ENCODE measurements at places on chromosomes 7 and 10. TPM values are rescaled to one million over a fixed set of nuclear protein-coding genes. Genes with fewer than 3 reads are reported as not detected.

- no peaks in the 10 kb centered on the region for H3K4me1 ChIP-seq
- no peak overlapping the region for H3K27ac ChIP-seq
- DNase-seq, result no peak
- H3K36me3 ChIP-seq, result no peaks in the 10 kb centered on the region
Measured at GRCh38 chr7:74149603-74150002, 24.6 kb upstream of the EIF4H start.

GRCh38 chr10:78531088-78531487 lies 497.4 kb downstream of the RPS24 start:
- H3K36me3 ChIP-seq, result no peaks in the 10 kb centered on the region
- no peak overlapping the region for H3K4me3 ChIP-seq
- no peaks in the 10 kb centered on the region for H3K27me3 ChIP-seq
- H3K27ac ChIP-seq, result no peak overlapping the region

DNA sequence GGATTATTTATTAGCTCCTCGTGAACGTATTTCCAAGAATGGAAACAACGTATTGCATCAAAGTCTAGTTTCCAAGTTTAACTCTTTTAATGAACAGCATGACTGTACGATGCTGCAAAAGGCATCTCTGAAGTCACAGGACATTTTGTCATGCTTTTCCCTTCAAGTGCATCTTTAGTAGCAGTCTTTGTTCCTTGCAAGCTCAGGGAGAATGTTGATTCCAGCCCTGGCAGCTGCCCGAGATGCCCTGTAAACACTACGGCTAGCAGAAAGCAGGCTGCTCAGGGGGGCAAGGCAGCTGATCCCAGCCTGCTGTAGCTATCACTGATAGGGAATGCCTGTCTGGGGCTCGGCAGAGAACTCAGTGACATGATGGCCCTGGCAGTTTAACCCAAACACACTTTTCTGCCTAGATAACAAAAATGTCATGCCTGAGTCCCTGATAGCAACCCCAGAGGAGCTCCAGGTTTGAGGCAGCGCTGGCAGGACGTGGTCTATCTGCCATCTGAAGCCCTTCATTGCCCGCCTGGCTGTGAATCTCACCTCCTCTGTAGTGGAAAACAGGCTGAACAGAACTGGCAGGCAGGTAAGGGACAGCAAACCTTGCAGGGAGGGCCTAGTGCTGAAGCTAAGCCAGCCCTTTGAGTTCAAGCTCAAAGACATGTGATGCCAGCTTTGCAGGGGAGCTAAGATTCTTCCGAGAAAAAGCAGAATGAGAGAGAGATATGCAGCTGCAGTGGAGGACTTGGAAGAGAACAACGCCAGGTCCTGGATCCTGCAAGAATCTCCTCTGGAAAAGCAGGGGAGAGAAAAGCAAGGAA lies 264.6 kb downstream of the SNX10 start:
- no peaks in the 10 kb centered on the region for H3K27me3 ChIP-seq
- no peaks in the 10 kb centered on the region for H3K4me1 ChIP-seq
- H3K36me3 ChIP-seq, result no peaks in the 10 kb centered on the region
- no peak overlapping the region for H3K27ac ChIP-seq
- no peak for DNase-seq

The ZNF804B gene
- not detected for total RNA-seq

- H3K4me3 ChIP-seq, result no peak overlapping the region
- no peaks in the 10 kb centered on the region for H3K4me1 ChIP-seq
- no peak overlapping the region for H3K27ac ChIP-seq
- DNase-seq, result no peak
- H3K36me3 ChIP-seq, result no peaks in the 10 kb centered on the region
- H3K27me3 ChIP-seq, result no peaks in the 10 kb centered on the region
Measured at GRCh38 chr7:136359333-136359903, 382.3 kb upstream of the MTPN start.

- H3K36me3 ChIP-seq, result peaks cover 26% of the 10 kb centered on the region
- H3K27ac ChIP-seq, result no peak overlapping the region
- DNase-seq, result no peak
- H3K4me3 ChIP-seq, result no peak overlapping the region
- no peaks in the 10 kb centered on the region for H3K27me3 ChIP-seq
Measured at GRCh38 chr7:4787947-4788626, 12.7 kb downstream of the AP5Z1 start.

DNA sequence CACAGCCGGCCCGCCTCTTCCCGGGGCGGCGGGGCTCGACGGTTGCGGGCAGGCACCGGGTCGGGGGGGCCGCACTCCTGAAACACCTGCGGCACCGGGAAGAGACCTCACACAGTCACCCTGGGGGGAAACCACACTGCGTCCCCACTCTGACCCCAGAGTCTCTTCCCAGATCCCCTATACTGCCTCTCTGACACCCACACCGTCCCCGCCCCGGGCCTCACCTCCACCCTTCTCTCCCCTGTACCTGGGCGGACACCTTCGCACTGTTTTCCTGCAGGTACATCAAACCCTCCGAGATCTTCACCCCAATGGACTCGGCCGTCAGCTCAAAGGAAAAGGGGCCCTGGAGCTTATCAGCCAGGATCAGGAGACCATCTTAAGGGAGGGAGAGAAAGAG lies 3.4 kb upstream of the GAL3ST4 start:
- peaks cover 52% of the 10 kb centered on the region for H3K4me1 ChIP-seq
- H3K4me3 ChIP-seq, result no peak overlapping the region
- DNase-seq, result no peak
- H3K27me3 ChIP-seq, result peaks cover 8% of the 10 kb centered on the region
- H3K36me3 ChIP-seq, result no peaks in the 10 kb centered on the region

The CLRN3 gene
- total RNA-seq, result not detected

The LIPF gene
- total RNA-seq, result not detected

GRCh38 chr10:56763090-56763489 lies 402.0 kb upstream of the ZWINT start:
- no peak overlapping the region for H3K27ac ChIP-seq
- DNase-seq, result no peak
- H3K4me3 ChIP-seq, result no peak overlapping the region
- no peaks in the 10 kb centered on the region for H3K36me3 ChIP-seq
- H3K4me1 ChIP-seq, result no peaks in the 10 kb centered on the region

GRCh38 chr7:115008465-115009114 lies 86.7 kb downstream of the MDFIC start:
- peak overlapping the region; percentile 49 for H3K4me3 ChIP-seq
- peaks cover 85% of the 10 kb centered on the region for H3K4me1 ChIP-seq
- H3K36me3 ChIP-seq, result no peaks in the 10 kb centered on the region
- peak overlapping the region; percentile 4 for H3K27ac ChIP-seq

DNA sequence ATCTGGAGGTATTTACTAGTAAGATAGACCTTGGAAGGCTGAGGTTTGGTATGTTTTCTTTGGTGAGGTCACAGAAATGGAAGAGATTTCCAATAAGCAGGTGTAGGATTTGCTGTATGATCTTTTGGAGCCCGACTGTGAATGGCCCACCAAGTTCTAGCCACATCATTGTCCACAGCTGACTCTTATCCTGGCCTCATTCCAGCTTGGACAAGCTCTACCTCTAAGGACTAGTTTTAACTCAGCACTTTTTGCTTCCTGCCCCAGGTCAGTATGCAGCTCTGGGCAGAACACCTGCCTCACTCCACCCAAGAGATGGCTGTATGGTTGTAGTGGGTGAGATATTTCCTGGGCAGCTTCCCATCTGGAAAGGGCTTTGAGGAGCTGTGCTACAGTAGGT lies 6.1 kb upstream of the CPA4 start:
- H3K27me3 ChIP-seq, result no peaks in the 10 kb centered on the region
- DNase-seq, result no peak
- H3K36me3 ChIP-seq, result no peaks in the 10 kb centered on the region
- no peak overlapping the region for H3K27ac ChIP-seq
- H3K4me1 ChIP-seq, result no peaks in the 10 kb centered on the region

DNA sequence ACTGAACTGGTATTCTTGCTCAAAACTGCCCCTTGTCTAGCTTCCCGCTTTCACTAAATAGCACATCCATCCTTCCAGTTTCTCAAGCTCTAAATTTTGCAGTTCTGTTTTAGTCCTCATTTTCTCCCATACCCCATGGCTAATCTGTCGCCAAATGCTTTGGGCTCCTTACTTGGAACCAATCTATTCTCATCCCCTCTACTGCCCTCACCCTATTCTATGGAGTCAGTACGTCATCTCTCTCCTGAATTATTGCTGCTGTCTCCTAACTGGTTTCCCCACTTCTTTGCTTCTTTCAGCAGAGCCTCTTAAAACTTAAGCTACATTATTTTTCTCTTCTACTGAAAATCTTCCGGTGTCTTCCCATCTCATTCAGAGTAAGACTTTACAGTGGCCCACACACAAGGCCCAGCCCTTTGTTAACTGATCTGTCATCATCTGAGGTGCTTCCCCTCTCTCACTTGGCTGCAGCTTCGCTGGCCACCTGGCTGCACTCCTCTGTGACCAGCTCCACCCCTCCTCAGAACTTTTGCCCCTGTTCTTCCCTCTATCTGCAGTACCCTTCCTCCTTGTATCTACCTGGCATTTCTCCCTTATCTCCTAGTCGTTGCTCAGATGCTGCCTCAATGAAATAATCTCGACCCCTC lies 9.9 kb downstream of the STARD3NL start:
- no peak overlapping the region for H3K4me3 ChIP-seq
- DNase-seq, result no peak
- H3K27me3 ChIP-seq, result no peaks in the 10 kb centered on the region
- no peaks in the 10 kb centered on the region for H3K36me3 ChIP-seq
- H3K27ac ChIP-seq, result no peak overlapping the region

DNA sequence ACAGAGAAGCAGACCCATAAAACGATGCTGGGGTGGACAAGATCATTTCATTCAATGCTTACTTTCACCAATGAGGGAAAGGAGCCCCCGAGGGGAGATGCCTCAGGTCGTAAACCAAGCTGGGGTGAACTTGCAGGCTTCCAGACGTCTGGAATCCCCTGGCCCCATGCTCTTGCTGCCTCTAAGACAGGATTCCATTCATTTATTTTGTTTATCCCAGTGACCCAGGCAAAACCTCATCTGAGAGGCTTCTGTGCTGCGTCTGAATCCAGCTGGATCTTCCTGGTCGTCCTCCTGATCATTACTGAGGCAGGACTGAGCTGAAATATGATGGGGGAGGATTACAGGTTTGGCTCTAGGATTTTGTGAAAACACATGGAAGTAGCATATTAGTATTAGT lies 182.9 kb downstream of the MYOF start:
- H3K4me3 ChIP-seq, result no peak overlapping the region
- H3K4me1 ChIP-seq, result no peaks in the 10 kb centered on the region
- no peaks in the 10 kb centered on the region for H3K36me3 ChIP-seq
- DNase-seq, result no peak
- H3K27me3 ChIP-seq, result no peaks in the 10 kb centered on the region

DNA sequence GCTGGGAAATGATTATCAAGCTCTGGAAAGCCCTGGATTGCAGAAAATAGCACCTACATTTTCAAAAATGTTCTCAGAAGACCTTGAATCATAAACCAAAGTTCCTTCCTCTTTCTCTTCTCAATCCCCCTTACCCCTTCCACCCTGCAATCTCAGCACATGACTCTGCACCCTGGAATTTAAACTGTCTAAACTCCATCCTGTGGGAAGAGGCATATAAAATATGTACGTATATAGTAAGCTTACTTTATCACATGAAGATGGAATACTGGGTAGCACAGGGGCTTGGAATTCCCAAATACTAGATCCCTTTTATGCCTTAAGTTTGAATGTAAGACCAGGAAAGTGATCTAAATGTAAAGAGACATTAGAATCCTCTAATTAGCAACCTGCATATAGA lies 7.7 kb downstream of the AGMO start:
- H3K27ac ChIP-seq, result no peak overlapping the region
- no peaks in the 10 kb centered on the region for H3K4me1 ChIP-seq

DNA sequence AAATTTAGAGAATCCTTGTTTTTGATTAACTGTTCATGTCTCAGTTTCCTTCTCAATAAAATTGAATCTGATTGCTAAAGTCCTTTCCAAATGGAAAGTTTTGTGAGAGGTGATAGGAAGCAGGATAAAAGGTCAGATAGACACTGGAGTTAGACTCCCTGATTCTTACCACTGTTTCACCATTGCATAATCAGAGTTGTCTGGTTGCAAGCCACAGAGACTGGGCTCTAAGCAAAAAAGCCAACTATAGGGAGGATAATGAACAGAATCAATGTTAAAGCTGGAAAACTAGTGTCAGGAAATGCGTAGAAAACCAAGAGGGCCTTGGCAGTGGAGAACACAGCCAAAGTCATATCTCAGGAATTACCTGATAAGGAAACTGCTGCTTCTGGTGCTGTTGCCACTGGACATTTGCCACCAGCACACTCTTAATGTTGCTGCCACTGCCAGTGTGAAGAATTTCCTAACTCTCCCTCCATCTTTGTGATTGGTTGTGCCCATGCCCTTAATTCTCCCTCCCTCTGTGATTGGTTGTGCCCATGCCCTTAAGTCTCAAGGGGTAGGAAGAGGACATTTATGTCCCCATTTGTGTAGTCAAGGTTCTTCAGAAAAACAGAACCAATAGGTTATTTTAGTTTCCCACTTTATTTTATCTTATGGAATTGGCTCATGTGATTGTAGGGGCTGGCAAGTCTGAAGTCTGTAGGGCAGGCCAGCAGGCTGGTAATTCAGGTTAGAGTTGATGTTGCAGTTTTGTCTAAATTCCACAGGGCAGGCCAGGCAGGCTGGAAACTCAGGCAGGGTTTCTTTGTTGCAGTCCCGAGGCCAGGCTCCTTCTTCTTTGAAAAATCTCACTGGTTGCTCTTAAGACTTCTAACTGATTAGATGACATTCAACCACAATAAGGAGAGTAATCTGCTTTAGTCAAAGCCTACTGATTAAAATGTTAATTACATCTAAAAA lies 639.0 kb downstream of the REEP3 start:
- no peaks in the 10 kb centered on the region for H3K4me1 ChIP-seq
- H3K27ac ChIP-seq, result no peak overlapping the region
- no peaks in the 10 kb centered on the region for H3K27me3 ChIP-seq
- no peaks in the 10 kb centered on the region for H3K36me3 ChIP-seq
- no peak for DNase-seq

- H3K27ac ChIP-seq, result peak overlapping the region; percentile 99
- no peak for DNase-seq
Measured at GRCh38 chr7:112449353-112449752, 907 bp upstream of the IFRD1 start.

The GHITM gene
- total RNA-seq, result 218 TPM

DNA sequence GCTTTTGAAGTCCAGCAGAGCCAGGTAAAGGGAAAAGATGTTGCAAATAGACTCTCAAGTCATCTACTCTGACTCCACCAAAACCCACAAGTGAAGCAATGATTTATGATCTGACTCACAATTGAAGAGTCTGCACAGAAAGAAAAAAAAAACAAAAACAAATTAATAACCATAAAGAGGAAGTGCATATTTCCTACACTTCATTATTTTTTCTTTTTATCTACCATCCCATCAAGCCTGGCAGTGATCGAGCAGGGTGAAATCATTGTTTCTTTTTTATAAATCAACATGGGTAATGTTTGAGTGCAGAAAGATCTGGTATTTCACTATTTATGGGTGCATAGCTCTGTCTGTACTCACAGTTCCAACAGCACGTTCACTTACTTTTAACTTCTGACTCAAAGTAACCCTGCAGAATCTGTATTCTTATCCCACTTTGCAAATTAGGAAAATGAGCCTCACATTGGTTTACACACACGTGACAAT lies 829.0 kb downstream of the TNS3 start:
- no peaks in the 10 kb centered on the region for H3K36me3 ChIP-seq
- H3K4me3 ChIP-seq, result no peak overlapping the region
- H3K27ac ChIP-seq, result no peak overlapping the region
- no peak for DNase-seq

All from CD8-positive, alpha-beta memory T cell (primary cell).